ENCODE measurements at places on chromosomes 7 and 10. TPM values are rescaled to one million over a fixed set of nuclear protein-coding genes. Genes with fewer than 3 reads are reported as not detected.
A peak's percentile ranks its signal among the peaks of the same experiment; 100 is the strongest.

GRCh38 chr7:71165708-71166107 is 33.8 kb downstream of the GALNT17 start:
- H3K4me1 ChIP-seq, result no peaks in the 10 kb centered on the region
- no peak overlapping the region for H3K27ac ChIP-seq
- H3K4me3 ChIP-seq, result no peak overlapping the region
- H3K27me3 ChIP-seq, result no peaks in the 10 kb centered on the region
- H3K36me3 ChIP-seq, result no peaks in the 10 kb centered on the region
- no peak for DNase-seq

DNA sequence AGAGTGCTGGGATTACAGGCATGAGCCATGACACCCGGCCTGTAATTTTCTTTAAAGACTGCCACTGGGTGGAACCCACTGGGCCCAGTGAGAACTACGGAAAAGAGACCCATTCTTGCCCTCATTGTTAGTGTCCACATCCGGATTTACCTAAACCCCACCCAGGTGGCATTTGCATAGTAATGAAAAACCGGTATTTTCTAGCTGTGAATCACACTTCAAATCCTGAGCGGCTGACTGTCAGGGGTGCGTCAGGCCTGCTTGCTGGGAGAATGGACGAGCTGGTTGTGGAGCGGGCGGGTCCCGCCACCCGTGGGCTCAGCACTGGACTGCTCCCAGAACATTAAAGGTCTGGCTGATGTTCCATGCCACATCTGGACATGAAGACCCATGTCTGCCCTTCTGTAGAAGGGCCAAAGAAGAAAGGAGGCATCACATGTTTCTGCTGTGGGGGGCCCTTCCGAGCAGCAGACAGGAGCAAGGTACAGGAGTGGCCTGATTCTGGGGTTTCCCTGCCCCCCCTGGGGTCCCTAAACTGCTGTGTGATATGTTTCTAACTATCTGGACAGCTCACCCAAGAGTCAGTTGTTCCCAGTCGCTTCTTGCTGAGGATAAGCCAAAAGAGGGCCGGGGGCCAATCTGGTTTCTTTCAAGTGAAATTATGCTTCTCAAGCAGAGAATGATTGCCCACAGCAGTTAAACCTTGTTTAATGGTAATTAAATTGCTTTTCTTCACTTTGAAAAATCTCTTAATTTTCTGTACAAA is 46.4 kb downstream of the KIAA1217 start:
- H3K27ac ChIP-seq, result no peak overlapping the region
- H3K27me3 ChIP-seq, result no peaks in the 10 kb centered on the region
- H3K4me3 ChIP-seq, result no peak overlapping the region
- H3K4me1 ChIP-seq, result no peaks in the 10 kb centered on the region

GRCh38 chr10:89567576-89568245 is 32.3 kb upstream of the SLC16A12 start:
- no peaks in the 10 kb centered on the region for H3K4me1 ChIP-seq
- H3K27me3 ChIP-seq, result no peaks in the 10 kb centered on the region
- H3K27ac ChIP-seq, result no peak overlapping the region

- H3K4me1 ChIP-seq, result peaks cover 31% of the 10 kb centered on the region
- H3K27me3 ChIP-seq, result no peaks in the 10 kb centered on the region
- H3K36me3 ChIP-seq, result no peaks in the 10 kb centered on the region
- DNase-seq, result no peak
Measured at GRCh38 chr7:28207486-28208158, 27.0 kb upstream of the JAZF1 start.

DNA sequence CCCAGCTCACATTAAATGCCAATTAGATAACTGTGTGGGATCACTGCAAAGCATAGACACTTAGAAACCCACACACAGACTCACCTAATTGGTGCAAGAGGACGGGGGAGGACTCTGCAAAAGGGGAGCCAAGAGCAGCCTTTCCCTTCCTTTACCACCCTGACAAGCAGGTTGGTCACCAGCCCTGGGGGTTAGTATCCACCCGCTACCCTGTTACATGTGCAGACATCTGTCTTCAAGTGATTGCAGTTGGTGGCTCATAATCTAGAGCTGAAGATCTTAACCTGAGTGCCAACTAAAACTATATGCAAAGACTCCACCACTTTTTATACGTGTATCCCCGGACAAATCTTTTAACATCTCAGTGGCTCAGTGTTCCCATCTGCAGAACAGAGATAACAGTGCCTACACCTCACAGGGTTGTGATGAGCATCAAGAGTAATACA is 56.9 kb downstream of the SORBS1 start:
- no peaks in the 10 kb centered on the region for H3K4me1 ChIP-seq
- no peak overlapping the region for H3K4me3 ChIP-seq
- H3K36me3 ChIP-seq, result no peaks in the 10 kb centered on the region
- H3K27me3 ChIP-seq, result no peaks in the 10 kb centered on the region
- H3K27ac ChIP-seq, result no peak overlapping the region

- DNase-seq, result no peak
- no peaks in the 10 kb centered on the region for H3K27me3 ChIP-seq
- H3K36me3 ChIP-seq, result peaks cover 39% of the 10 kb centered on the region
- peak overlapping the region; percentile 98 for H3K27ac ChIP-seq
- peaks cover 72% of the 10 kb centered on the region for H3K4me1 ChIP-seq
Measured at GRCh38 chr7:142800088-142800487, 29.3 kb downstream of the PRSS2 start.

The CCDC136 gene
- 10.9 TPM for total RNA-seq

The SPDYE3 gene
- not detected for total RNA-seq

The GLI3 gene
- total RNA-seq, result 3.1 TPM

The IKZF1 gene
- 391 TPM for total RNA-seq
